Uterus (tissue), 4 donors: ENCODE measurements at places on chromosomes 2 and 18. TPM values are rescaled to one million over a fixed set of nuclear protein-coding genes. Genes with fewer than 3 reads are reported as not detected.
A peak's percentile ranks its signal among the peaks of the same experiment; 100 is the strongest.

DNA sequence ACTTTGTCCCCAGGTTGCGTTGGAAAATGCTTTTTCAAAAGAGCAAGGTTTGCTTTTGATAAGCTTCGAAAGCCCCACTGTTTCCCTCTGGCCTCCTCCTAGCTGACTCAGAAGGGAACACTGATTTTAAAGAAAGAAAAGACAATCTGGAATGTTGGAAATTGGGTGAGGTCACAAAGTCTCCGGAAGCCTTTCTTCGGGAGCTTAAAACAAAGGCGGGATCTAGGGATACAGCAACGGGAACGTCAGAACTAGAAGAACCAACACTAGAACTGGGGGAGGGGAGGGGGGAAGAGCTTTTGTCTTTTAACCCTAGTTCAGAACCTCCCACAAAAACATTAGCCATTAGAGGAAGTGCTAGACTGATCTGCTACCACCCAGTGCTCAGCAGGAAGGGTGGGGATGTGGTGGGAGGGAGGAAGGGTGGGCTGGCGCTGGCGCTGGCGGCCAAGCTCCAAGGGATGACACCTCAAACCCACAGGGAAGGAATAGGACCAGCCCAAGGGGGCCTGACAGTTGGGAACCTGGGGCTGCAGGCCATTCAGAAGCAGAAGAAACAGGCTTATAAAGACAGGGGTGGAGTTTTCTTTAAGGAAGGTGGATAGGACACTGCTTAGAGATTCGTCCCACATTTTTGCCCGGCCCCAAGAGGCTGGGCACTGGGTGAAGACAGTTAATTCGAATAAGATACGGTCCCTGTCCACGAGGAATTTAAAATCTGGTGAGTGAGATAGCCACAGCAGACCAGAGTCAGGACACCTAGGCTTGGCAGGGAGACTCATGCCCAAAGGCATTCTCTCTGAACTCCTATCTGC is 1.7 kb downstream of the TMSB10 start:
- peak; percentile 45 for DNase-seq

GRCh38 chr2:64404743-64405142 is 49.2 kb upstream of the LGALSL start:
- peak; percentile 48 for DNase-seq

DNA sequence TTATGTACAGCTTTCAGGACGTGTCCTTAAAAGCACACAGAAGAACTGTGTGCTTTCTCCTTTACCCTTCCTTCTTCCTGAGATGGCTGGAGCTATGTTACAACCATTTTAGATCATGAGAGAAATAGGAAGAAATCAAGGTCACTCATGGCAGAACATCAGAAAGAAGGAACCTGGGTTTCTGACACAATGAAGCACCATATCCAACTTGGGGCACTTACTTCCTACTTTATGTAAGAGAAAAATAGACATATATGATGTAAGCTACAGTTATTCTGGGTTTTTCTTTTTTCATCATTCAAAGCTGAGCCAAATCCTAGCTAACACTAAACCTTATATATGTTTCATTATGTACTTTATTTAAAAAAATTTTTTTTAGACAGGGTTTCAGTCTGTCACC is 79.5 kb downstream of the FAM161A start:
- no peak for DNase-seq

DNA sequence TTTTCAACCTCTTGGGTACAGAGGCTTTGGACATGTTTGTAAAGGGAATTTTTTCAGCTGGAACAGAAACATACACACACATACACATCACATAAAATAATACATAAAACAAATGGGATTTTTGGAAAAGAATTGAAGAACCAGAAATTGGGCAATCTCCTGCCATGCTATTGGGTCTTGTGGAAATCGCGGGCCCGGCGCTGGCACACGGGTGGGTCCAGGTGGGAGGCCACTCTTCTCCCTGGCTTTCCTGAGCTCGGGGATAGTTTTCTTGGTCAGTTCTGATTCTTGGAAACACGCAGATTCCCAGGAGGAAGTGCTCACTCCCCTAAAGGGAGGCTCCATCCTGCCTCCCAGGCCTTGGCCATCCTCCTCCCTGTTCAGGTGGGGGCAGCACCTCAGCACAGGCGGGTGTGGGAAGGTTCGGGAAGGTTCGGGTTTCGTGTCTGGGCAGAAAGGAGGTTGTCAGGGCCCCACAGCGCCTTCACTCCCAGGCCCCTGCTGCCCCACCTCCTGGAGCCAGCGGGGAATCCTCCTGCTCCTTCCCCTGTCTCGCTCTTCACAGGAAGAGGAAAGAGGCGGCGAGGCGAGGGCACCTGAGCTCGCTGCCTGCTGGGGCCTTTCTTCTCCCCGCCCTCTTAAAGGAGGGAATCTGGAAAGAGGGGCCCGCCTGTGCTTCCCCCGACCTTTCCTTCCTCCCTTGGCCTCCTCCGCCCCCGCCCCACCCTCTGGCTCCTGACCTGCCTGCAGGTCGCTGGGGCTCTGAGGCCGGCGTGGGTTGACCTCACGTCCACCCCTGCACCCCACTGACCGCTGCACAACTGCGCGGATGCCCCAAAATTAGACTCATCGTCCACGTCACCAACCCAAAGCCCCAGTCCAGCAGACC is 97.8 kb upstream of the PXDN start:
- no peak for DNase-seq

GRCh38 chr2:109046925-109047508 is 58.0 kb upstream of the EDAR start:
- DNase-seq, result no peak

DNA sequence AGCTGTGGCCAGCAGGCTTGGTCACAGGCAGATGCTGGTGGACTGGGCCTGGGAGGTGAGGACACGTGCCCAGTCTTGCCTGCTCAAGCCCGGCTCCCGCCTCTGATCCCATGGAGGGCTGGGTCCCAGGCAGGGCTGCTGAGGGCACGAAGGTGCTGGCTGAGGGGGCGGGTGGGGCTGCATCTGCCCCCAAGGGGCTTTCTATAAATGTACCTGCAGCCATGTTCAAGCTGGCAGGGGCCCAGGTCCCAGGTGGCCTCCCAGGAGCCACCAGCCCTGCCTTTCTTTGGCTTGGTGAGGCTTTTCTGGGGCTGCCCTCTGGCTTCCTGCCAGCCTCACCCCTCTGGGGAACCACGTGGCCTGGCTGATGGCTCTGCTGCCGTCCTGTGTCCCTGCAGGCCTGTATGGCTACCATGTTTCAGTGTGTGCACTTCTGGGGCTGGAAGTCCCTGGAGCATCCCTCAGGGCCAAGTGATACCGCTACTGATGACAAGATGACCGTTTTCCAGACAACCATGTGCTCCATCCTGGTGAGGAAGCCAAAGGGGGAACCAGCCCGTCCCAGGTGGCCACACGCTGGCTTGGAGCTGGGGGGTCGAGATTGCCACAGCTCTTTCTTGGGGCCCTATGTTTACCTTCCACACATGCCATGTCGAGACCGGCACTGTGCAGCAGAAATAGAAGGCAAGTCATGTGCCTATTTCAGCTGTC is 23.2 kb downstream of the HJURP start:
- DNase-seq, result no peak

GRCh38 chr2:47767880-47768609 is 14.9 kb upstream of the MSH6 start:
- peak; percentile 71 for DNase-seq

GRCh38 chr2:176457481-176457880 is 188.2 kb downstream of the MTX2 start:
- no peak for DNase-seq

DNA sequence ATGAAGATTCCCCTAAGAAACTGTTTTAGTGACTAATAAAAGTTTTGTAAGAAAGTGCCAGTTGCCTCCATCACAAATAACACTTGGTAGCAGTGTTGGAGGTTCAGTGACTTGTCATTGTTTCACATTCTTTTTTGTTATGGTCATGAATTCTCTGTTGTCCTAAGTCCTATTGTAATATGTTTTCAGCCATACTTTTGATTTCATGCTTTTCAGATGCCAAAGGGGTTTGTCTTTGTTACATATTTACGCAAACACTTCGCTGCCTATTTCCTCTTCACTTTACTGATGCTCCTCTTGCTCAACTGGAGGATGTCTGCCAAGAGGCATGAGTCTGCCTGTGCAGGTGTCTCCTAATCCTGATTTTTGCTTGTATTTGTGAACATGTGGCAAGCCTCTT is 66.6 kb downstream of the PHLPP1 start:
- DNase-seq, result peak; percentile 88

- DNase-seq, result no peak
Measured at GRCh38 chr2:168056242-168056787, 191.1 kb downstream of the STK39 start.

GRCh38 chr2:120659275-120659977 is 76.2 kb upstream of the GLI2 start:
- DNase-seq, result no peak

- peak; percentile 23 for DNase-seq
Measured at GRCh38 chr2:181466661-181467576, 9.7 kb downstream of the ITGA4 start.

DNA sequence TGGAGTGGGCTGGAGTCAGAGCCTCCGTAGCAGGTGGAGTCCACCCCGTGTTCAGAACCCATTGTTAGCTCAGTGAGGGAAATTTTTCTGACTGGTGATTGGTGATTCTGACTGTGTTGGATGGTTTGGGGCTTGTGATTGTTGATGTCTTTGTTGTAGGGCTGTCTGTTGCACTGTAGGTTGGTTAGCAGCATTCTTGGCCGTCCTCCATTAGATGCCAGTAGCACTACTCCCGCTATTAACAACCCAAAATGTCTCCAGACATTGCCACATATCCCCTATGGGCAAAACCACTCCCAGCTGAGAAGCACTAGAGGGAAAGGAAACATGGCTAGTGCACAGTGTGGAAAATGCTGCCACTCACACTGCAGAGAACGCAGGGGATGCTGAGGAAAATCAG is 51.7 kb downstream of the ARMC9 start:
- no peak for DNase-seq

DNA sequence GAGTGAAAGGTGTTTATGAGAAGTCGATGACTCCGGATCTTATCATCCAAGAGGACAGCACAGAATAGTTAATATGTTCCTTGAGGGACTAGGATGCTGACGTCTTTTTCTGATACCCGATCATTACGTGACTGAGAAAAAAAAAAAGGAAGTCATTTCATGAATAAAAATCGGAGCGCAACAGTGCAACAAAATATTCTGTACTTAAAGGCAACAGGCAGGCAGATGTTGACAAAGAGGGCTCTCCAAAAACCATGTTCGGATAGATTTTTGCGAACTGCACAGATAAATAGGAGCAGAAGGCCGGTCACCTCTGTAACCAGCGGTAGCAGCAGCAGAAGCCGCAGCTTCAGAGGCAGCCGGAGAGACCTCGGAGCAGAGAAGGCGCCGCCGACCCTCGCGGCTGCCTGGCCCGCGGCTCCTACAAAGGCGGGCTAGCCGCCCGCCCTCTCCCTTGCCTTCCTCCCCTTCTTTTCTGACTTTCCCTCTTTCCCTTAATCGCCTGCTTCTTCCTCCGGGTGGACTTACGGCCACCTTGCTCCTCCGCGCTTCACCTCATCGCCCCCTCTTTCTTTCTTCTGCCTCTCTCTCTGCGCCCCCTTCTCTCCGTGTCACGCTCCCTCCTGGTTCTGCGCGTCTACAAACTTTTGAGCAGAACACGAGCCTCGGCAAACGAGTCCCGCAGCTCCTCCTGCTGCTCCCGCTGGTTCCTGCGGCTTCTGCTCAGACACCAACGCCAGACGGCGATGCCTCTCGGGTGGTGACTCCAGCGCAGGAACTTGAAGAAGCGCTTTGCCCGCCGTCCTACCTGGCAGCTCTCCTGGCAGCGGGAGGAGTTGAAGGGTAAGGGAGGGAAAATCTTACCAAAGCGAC is at the start of gene ADCYAP1:
TSS of gene ADCYAP1 (plus strand) at position 654 of the 873 bp plus-strand sequence. CDS start 516 bp downstream, outside the sequence.
- no peak for DNase-seq

Gene ARHGAP28
- 6.2 TPM for total RNA-seq

DNA sequence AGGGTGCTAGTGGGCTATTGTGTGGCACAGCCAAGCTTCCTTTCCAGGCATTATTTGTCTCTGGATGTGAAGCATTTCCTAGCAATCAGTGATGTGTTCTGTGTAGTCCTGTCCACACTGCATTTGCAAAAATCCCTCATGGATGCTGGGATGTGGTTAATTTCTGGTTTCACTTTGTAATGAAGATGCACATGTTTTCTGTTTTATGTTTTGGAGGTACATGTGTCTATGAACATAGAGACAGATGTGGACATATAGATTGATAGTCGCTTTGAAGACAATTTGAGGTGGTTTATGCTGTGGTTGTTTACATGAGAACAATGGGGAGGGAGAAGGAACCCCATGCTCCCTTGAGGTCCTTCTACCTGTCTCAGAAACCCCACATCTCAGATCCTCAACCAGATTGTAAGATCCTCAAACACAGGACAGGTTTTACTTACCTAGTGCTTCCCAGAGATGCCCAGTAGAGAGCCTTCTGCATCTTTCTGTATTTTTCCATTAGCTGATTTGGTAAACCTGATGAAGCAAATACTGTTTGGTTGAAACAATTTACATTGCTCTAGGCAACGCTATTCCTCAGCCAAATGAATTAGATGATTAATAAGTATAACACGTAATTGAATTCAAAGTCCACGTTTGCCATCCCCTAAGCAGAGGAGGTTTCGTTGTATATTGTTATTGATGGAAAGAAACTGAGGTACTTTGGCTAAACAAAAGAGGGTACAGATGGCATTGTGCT is 204.4 kb downstream of the SPP2 start:
- DNase-seq, result no peak

DNA sequence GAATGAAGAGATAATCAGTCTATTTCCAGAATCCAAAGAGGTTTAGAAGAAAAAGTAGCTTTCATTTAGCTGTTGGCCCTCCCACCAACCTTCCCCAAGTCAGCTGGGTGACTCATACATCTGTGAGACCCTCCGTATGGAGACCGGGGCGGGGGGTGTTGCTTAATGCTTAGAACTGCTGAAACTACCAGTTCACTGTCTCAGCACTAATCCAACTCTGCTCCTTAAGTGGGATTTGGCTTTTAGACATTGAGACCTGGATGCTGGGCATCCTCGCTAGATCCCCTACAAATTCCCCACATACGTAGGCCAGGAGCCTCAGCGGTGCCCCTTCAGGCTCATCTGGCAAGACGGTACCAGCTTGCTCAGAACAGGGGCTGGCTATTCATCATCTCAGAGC is at the start of gene SAG:
TSS of gene SAG (plus strand) at position 252 of the 400 bp plus-strand sequence. CDS start 1,374 bp downstream, outside the sequence.
- no peak for DNase-seq

Gene SIX2
- not detected for total RNA-seq

GRCh38 chr2:22855761-22856184 is 529.2 kb upstream of the KLHL29 start:
- no peak for DNase-seq

Gene RESP18
- total RNA-seq, result not detected

GRCh38 chr2:182553483-182553882 is 126.6 kb upstream of the PDE1A start:
- DNase-seq, result no peak

Gene SMYD1
- total RNA-seq, result not detected

Gene SLC9A4
- total RNA-seq, result not detected

DNA sequence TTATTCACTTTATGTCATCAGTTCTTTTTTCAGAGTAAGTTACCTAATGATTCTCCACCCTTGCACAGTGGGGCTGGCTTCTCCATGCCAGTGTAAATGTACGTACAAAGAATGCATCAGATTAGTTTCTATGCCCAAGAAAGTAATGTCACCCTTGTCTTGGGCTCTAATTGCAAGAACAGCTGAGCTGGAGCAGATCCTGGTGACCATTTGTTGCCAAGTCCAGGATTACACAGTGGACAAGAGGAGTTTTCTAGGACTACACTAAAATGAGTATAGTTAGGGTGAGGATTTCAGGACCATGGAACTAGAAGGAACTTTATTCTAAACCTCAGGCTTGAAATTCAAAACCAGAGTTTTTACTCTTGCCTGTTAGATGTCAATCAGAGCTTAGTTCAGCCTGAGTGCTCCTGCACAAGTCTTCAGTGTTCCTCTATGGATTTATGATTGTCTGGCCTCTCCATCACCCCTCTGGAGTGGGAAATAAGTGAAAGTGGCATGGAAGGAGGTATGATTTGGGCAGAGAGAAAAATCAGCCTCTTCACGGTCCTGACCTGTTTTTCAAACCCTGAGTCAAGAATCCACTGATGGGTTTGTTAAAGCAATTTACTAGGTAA is 29.8 kb downstream of the PCBP1 start:
- no peak for DNase-seq
